ENCODE measurements at places on chromosomes 6 and 20.

- DNase-seq = no peak
These were observed 188.5 kb downstream of the TAF4 start for GRCh38 chr20:61876952-61877728.

GRCh38 chr6:112649853-112650252, 302.7 kb downstream of the RFPL4B start:
- DNase-seq = no peak

- DNase-seq = no peak
These were observed 13.9 kb upstream of the CCN5 start for GRCh38 chr20:44701118-44701857.

- DNase-seq = no peak
These were observed 422.8 kb downstream of the EPM2A start for GRCh38 chr6:145312481-145312880.

GRCh38 chr6:33205191-33206026, 954 bp downstream of the HSD17B8 start:
- no peak for DNase-seq

GRCh38 chr6:164208371-164208770, 793.9 kb downstream of the QKI start:
- no peak for DNase-seq

GRCh38 chr6:130513770-130514169, 148.0 kb downstream of the TMEM200A start:
- no peak for DNase-seq

GRCh38 chr6:14739827-14740226, 506.0 kb upstream of the JARID2 start:
- no peak for DNase-seq

GRCh38 chr20:33232486-33233072, 3.2 kb upstream of the BPIFA1 start:
- DNase-seq = no peak

DNA sequence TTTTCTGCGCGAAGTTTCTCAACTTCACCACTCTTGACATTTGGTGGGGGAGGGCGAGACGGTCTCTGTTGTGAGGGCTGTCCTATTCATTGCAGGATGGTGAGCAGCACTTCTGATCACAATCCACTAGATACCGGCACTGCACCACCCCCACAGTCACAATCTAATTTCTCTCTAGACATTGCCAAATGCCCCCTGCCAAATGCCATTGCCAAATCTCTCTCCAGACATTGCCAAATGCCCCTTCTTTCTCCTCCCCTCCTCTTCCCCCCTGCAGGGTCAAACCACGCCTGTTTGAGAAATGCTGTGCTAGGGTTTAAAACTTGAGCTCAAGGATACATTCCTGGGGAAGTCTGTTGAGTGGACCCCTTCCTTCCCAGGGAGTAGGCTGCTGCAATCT, 603.5 kb upstream of the CDH4 start:
- no peak for DNase-seq

- no peak for DNase-seq
These were observed 75.9 kb upstream of the HDDC2 start for GRCh38 chr6:125377621-125378020.

DNA sequence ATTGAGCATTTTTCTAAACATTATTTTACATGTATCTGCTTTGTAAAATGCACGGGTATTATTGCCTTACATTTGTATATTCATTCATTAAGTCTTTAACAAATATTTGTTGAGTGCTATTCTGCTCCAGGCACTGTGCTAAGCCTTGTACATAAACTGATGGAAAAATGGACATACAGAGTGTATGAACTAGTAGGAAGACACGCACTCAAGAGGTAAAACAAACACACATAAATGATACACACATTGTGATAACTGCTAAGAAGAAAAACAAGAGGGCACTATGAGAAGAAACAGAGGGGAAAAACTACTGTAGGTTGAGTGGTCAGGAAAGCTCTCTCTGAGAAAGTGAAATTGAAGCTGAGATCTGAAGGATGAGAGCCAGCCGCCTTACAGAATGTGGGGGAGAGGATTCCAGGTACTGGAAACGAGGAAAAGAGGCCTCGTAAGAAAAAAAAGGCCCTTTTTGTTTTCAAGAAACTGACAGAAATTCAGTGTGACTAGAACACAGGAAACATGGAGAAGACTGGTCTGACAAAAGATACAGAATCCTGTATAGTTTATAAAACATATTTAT, 117.5 kb downstream of the EYA4 start:
- DNase-seq = no peak

DNA sequence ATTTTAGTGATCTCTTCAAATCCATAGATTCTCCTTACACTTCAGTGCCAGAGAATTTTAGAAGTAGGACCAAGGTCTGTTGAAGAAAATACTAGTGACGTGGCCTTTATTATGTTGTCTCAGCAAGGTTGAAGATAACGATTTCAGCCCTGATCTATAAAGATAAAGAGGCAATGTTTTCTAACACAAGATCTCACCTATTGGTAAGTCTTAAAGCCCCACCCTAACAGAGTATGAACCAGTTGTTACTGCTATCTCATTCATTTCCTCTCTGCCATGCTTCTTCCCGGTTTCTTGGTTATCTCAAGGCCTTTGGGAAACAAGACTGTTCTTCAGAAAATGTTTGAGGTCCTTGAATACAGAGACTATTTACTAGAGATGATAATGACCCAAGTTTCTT, 53.1 kb downstream of the KIAA0408 start:
- DNase-seq = no peak
